Adrenal gland (tissue), 19 donors: ENCODE measurements at places on chromosomes 5 and 9. TPM values are rescaled to one million over a fixed set of nuclear protein-coding genes. Genes with fewer than 3 reads are reported as not detected.
A peak's percentile ranks its signal among the peaks of the same experiment; 100 is the strongest.

DNA sequence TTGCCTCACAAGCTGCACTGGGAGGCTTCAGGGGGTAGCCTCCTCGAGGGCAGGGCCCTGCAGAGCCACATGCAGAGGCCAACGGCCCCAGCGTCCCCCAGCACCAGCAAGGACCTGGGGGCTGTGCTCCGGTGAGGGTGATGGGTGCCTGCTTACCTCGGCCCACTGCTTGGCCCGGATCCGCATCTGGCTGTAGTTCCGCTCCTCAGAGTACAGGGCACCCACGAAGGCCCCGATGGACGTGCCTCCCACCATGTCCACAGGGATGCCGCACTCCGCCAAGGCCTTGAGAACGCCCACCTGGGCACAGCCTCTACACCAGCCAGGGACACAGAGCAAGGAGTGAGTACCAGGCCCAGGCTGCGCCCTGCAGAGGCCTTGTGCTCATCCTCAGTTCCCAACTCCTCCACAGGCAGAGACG is 8.0 kb upstream of the NSMF start:
- H3K36me3 ChIP-seq = no peaks in the 10 kb centered on the region
- no peak for DNase-seq
- no peaks in the 10 kb centered on the region for H3K4me1 ChIP-seq
- no peak overlapping the region for H3K27ac ChIP-seq
- H3K4me3 ChIP-seq = no peak overlapping the region
- H3K27me3 ChIP-seq = no peaks in the 10 kb centered on the region

GRCh38 chr5:40410231-40410861 is 269.4 kb upstream of the PTGER4 start:
- no peak overlapping the region for H3K4me3 ChIP-seq
- no peaks in the 10 kb centered on the region for H3K27me3 ChIP-seq
- H3K27ac ChIP-seq = no peak overlapping the region
- no peak for DNase-seq

GRCh38 chr9:123871781-123872180 is 58.1 kb downstream of the DENND1A start:
- H3K27me3 ChIP-seq = no peaks in the 10 kb centered on the region
- no peak overlapping the region for H3K4me3 ChIP-seq
- no peaks in the 10 kb centered on the region for H3K36me3 ChIP-seq
- peaks cover 10% of the 10 kb centered on the region for H3K4me1 ChIP-seq

- no peaks in the 10 kb centered on the region for H3K36me3 ChIP-seq
- H3K27me3 ChIP-seq = peaks cover 4% of the 10 kb centered on the region
- DNase-seq = no peak
- H3K4me3 ChIP-seq = no peak overlapping the region
- no peak overlapping the region for H3K27ac ChIP-seq
Observed at GRCh38 chr5:115641948-115642347, 16.1 kb upstream of the TMED7 start.

GRCh38 chr5:123278284-123278683 is 144.9 kb downstream of the CEP120 start:
- no peaks in the 10 kb centered on the region for H3K27me3 ChIP-seq
- no peak for DNase-seq
- no peak overlapping the region for H3K4me3 ChIP-seq
- H3K27ac ChIP-seq = no peak overlapping the region
- H3K4me1 ChIP-seq = no peaks in the 10 kb centered on the region

DNA sequence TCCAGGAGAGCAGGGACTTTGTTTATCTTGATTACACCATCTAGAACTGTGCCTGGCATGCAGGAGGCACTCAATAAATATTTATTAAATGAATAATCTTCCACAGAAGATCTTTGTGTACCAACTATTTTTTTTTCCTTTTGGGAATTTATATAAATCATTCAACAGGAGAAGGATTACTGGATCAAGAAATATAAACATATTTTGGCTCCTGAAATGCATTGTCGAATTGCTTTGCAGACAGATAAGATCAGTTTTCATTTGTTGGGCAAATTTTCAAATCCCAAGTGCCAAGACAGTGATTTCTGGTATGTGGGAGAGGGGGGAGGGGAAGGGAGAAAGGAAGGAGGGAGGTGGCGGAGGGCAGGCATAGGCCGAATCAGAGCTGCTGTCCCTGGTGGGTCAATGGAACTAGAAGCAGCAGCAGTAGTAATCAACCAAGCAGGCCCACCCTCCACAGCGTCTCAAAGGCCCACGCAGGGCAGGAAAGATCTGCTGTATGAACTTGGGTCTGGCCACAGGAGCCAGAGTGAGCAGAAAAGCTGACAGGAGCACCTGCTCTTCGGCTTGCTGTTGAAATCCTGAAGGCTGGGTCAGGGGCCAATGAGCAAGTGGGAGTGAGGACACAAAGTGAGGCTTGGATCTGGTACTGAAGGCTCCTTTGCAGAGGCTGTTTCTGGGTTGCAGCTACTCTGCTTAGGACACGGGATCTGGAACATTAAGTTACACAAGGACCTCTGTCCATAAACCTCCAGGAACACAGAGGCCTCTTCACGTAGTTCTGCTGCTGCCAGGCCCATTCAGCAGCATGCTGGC is 15.8 kb upstream of the TRAF1 start:
- peak; percentile 70 for DNase-seq
- no peak overlapping the region for H3K4me3 ChIP-seq
- no peaks in the 10 kb centered on the region for H3K27me3 ChIP-seq
- no peaks in the 10 kb centered on the region for H3K36me3 ChIP-seq
- no peak overlapping the region for H3K27ac ChIP-seq

GRCh38 chr9:108963459-108964143 is 29.4 kb downstream of the ABITRAM start:
- no peaks in the 10 kb centered on the region for H3K4me1 ChIP-seq
- no peaks in the 10 kb centered on the region for H3K27me3 ChIP-seq
- H3K36me3 ChIP-seq = no peaks in the 10 kb centered on the region
- H3K27ac ChIP-seq = peak overlapping the region; percentile 11
- H3K4me3 ChIP-seq = no peak overlapping the region

DNA sequence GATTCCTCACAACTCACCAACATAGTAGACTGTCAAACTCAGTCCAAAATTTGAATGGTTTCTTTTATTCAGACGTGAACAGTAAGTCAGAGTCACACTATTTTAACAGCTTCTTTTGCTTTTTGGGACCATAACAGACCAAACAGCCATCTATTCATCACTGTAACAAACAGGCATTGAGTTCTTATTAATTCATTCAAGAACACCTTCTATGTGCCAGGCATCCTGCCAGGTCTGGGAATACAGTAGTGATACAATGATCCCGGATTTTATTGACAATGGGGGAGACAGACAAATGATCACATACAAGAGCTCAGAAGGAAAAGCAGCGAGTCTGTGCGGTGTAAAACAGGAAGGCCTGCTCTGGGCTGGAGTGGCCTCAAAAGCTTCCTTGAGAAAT is 153.3 kb upstream of the ERCC6L2 start:
- H3K4me1 ChIP-seq = no peaks in the 10 kb centered on the region
- no peaks in the 10 kb centered on the region for H3K27me3 ChIP-seq
- H3K36me3 ChIP-seq = no peaks in the 10 kb centered on the region
- DNase-seq = no peak

- H3K4me1 ChIP-seq = peaks cover 51% of the 10 kb centered on the region
- H3K27ac ChIP-seq = peak overlapping the region; percentile 66
- no peaks in the 10 kb centered on the region for H3K27me3 ChIP-seq
- H3K36me3 ChIP-seq = no peaks in the 10 kb centered on the region
- H3K4me3 ChIP-seq = no peak overlapping the region
- DNase-seq = no peak
Observed at GRCh38 chr9:94173632-94174031, 85.5 kb upstream of the ZNF169 start.

- H3K4me3 ChIP-seq = no peak overlapping the region
- DNase-seq = no peak
- H3K36me3 ChIP-seq = peaks cover 31% of the 10 kb centered on the region
- H3K27me3 ChIP-seq = no peaks in the 10 kb centered on the region
Observed at GRCh38 chr5:57231607-57232006, 57.7 kb downstream of the GPBP1 start.

GRCh38 chr5:92884469-92884868 is 696.5 kb downstream of the NR2F1-AS1 start:
- DNase-seq = no peak
- H3K27ac ChIP-seq = no peak overlapping the region
- no peaks in the 10 kb centered on the region for H3K4me1 ChIP-seq
- no peaks in the 10 kb centered on the region for H3K27me3 ChIP-seq

GRCh38 chr9:126558051-126558665 is 55.6 kb upstream of the LMX1B start:
- no peaks in the 10 kb centered on the region for H3K36me3 ChIP-seq
- H3K27me3 ChIP-seq = peaks cover 20% of the 10 kb centered on the region
- peak; percentile 68 for DNase-seq
- no peak overlapping the region for H3K27ac ChIP-seq

GRCh38 chr5:173866243-173866857 is 21.8 kb upstream of the CPEB4 start:
- peaks cover 4% of the 10 kb centered on the region for H3K4me1 ChIP-seq
- no peaks in the 10 kb centered on the region for H3K27me3 ChIP-seq
- no peak for DNase-seq
- no peaks in the 10 kb centered on the region for H3K36me3 ChIP-seq
- no peak overlapping the region for H3K27ac ChIP-seq
- H3K4me3 ChIP-seq = no peak overlapping the region

- H3K4me3 ChIP-seq = no peak overlapping the region
- H3K4me1 ChIP-seq = no peaks in the 10 kb centered on the region
- H3K27me3 ChIP-seq = no peaks in the 10 kb centered on the region
- no peak overlapping the region for H3K27ac ChIP-seq
- H3K36me3 ChIP-seq = no peaks in the 10 kb centered on the region
- DNase-seq = no peak
Observed at GRCh38 chr5:16043349-16043965, 136.1 kb downstream of the MARCHF11 start.

DNA sequence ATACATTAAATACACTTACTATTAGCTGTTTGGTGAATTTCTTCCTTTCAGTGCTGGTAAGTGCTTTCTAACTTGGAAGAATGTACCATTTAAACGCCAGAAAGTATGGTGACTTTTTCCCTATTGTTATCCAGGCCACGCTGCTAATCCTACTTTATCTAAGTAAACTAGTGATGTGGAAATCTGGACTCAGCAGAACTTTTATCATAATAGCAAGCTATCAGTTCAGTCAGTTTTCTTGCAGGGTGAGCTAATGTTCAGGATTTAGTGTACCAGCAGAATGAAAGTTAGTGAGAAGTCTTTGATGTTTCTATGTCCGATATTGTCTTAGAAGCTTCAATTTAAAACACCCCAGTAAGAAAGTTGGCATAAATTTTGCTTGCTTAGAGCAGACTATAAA is 72.2 kb downstream of the HSD17B4 start:
- H3K4me1 ChIP-seq = no peaks in the 10 kb centered on the region
- no peak overlapping the region for H3K27ac ChIP-seq
- no peak overlapping the region for H3K4me3 ChIP-seq

DNA sequence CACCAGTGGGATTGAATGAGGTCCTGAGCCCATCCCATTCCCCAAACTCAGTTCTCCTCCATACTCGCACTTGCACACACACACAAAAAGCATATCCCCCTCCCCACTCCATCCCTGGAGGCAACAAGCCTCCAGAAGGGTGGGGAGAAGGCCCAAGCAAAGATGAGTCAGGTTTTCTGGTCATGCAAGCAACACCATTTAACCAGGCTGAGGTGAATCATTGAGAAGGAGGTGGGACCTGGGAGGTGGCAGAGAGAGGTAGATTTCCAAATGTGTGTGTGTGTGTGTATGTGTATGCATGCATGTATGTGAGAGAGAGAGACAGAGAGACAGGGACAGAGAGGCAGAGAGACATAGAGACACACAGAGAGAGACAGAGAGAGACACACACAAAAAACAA is 185.2 kb upstream of the TRIM32 start:
- H3K36me3 ChIP-seq = no peaks in the 10 kb centered on the region
- H3K4me1 ChIP-seq = no peaks in the 10 kb centered on the region
- H3K27me3 ChIP-seq = no peaks in the 10 kb centered on the region
- H3K27ac ChIP-seq = no peak overlapping the region

GRCh38 chr5:5483880-5484598 is 61.6 kb downstream of the ICE1 start:
- H3K27me3 ChIP-seq = no peaks in the 10 kb centered on the region
- no peak overlapping the region for H3K27ac ChIP-seq
- DNase-seq = no peak
- H3K4me3 ChIP-seq = no peak overlapping the region
- no peaks in the 10 kb centered on the region for H3K4me1 ChIP-seq

GRCh38 chr9:90219548-90220118 is 423.0 kb downstream of the DIRAS2 start:
- no peak for DNase-seq
- H3K27me3 ChIP-seq = peaks cover 7% of the 10 kb centered on the region
- no peaks in the 10 kb centered on the region for H3K36me3 ChIP-seq
- no peak overlapping the region for H3K4me3 ChIP-seq

DNA sequence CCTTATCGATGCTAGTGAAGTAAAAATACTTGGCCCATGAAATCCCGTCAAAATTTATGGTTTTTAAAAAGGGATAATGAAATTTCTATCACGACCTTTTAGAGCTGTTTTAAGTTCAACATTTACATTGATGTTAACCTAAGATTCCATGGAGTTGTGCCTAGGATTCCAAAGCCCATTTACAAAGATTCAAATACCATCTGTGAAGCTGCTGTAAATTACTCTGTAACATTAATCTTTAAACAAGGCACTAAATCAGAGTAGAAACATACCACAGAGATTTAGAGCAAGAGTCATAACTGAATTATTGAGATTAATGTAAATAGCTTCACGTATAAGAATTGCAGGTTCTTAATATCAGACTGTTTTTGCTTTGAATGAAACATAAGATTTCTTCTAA is 17.7 kb downstream of the POU5F2 start:
- no peak overlapping the region for H3K4me3 ChIP-seq
- no peaks in the 10 kb centered on the region for H3K4me1 ChIP-seq
- H3K27me3 ChIP-seq = no peaks in the 10 kb centered on the region

- no peak overlapping the region for H3K27ac ChIP-seq
- no peak overlapping the region for H3K4me3 ChIP-seq
- no peaks in the 10 kb centered on the region for H3K27me3 ChIP-seq
- no peak for DNase-seq
Observed at GRCh38 chr9:6575324-6576034, 70.0 kb downstream of the GLDC start.

DNA sequence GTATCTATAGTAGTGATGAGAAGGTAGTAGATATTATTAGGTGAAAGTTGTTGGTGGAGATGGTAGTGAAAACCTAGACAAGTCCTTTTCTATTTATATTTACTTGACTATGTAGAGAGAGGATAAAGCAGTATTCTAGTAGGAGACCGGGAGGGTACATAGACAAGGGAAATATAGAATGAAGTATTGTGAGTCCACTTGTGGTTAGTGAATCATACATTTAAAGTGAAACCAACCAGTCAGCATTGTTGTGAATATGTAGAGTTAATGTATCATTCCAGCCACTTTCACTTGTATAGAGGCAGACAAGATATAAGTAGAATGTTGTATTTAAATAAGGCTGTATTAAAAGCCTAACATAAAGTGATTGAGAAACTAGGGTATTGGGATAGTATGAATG is 1711.3 kb upstream of the ACO1 start:
- H3K36me3 ChIP-seq = no peaks in the 10 kb centered on the region
- no peaks in the 10 kb centered on the region for H3K4me1 ChIP-seq
- H3K27ac ChIP-seq = no peak overlapping the region

CDC20B gene
- total RNA-seq = not detected

ICE1 gene
- 15.4 TPM for total RNA-seq

TUSC1 gene
- 24.8 TPM for total RNA-seq

CDKN2A gene
- total RNA-seq = 4.1 TPM

KCTD16 gene
- total RNA-seq = 1.2 TPM

PROP1 gene
- not detected for total RNA-seq

FOXD4L6 gene
- total RNA-seq = not detected

GRAMD2B gene
- total RNA-seq = 30.0 TPM

C9orf43 gene
- total RNA-seq = 0.78 TPM

FBN2 gene
- total RNA-seq = 29.0 TPM

ADRA1B gene
- 12.1 TPM for total RNA-seq

ASPN gene
- 11.7 TPM for total RNA-seq

BASP1 gene
- total RNA-seq = 18.6 TPM

MAN1B1 gene
- 55.9 TPM for total RNA-seq

NPR3 gene
- total RNA-seq = 11.4 TPM

PCSK5 gene
- 10.7 TPM for total RNA-seq
